ENCODE measurements at places on chromosomes 11 and 22. TPM values are rescaled to one million over a fixed set of nuclear protein-coding genes. Genes with fewer than 3 reads are reported as not detected.

- no peaks in the 10 kb centered on the region for H3K27me3 ChIP-seq
- H3K36me3 ChIP-seq = no peaks in the 10 kb centered on the region
- DNase-seq = no peak
- H3K4me1 ChIP-seq = no peaks in the 10 kb centered on the region
- H3K27ac ChIP-seq = no peak overlapping the region
Measured at GRCh38 chr11:24932110-24933000, 435.5 kb downstream of the LUZP2 start.

GRCh38 chr22:23681026-23681809 is 9.6 kb upstream of the RGL4 start:
- H3K36me3 ChIP-seq = no peaks in the 10 kb centered on the region
- H3K27me3 ChIP-seq = no peaks in the 10 kb centered on the region
- no peak overlapping the region for H3K27ac ChIP-seq
- no peak overlapping the region for H3K4me3 ChIP-seq
- peaks cover 3% of the 10 kb centered on the region for H3K4me1 ChIP-seq

Gene NDUFC2
- total RNA-seq = 53.7 TPM

GRCh38 chr22:39405346-39406085 is 5.9 kb downstream of the TAB1 start:
- no peaks in the 10 kb centered on the region for H3K36me3 ChIP-seq
- H3K27me3 ChIP-seq = no peaks in the 10 kb centered on the region
- H3K4me1 ChIP-seq = peaks cover 7% of the 10 kb centered on the region
- H3K4me3 ChIP-seq = no peak overlapping the region
- DNase-seq = no peak

DNA sequence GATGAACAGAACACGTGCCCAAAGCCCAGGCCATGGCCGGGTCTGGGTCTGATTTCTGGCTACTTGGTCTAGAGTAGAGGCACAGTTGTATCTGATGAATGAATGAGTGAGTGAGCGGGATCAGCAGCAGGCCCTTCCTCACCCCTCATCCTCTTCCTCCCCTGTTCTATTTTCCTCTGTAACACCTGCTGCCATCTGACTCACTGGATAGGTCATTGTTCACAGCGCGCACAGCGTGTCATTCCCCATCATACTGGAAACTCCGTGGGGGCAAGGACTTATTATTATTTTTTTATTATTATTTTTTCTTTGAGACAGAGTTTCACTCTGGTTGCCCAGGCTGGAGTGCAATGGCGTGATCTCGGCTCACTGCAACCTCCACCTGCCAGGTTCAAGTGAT is 13.9 kb downstream of the NCF4 start:
- no peak for DNase-seq
- H3K36me3 ChIP-seq = no peaks in the 10 kb centered on the region
- no peak overlapping the region for H3K4me3 ChIP-seq

DNA sequence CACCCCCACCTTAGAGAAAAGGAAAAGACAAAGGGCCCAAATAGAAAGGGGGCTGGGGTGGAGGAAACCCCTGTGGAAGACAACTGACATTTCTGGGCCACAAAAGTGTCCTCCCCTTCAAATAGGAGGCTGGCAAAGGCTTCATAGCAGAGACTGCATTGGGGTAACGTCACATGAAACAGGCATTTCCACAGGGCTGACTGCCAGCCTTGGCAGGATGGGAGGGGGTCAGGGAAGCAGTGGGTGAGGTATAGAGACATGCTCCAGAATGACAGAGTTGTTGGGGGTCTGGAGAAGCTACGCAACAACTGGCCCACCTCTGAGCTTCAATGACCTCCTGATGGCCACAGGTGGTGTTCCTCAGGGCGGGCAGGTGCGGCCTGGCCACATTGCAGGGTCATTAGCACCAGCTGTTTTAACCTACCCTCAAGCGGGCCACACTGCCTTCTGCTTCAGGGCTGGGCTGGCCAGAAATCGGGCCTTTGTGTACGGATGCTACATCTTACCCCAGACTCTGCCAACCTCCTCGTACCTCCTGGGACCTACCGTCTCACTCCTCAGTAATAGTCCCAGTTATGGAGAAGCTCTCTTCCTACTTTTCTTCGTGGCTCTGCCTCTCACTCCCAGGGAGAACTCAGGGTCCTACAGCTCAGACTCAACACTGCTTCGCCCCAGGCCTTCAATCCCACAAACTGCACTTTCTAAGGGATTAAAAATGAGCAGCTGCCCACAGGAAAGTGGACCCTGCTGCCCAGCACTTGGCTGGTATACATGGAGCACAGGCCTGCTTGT is 160.0 kb upstream of the NCAM1 start:
- DNase-seq = no peak
- no peak overlapping the region for H3K4me3 ChIP-seq
- H3K27ac ChIP-seq = no peak overlapping the region
- no peaks in the 10 kb centered on the region for H3K27me3 ChIP-seq
- H3K4me1 ChIP-seq = no peaks in the 10 kb centered on the region
- H3K36me3 ChIP-seq = no peaks in the 10 kb centered on the region

DNA sequence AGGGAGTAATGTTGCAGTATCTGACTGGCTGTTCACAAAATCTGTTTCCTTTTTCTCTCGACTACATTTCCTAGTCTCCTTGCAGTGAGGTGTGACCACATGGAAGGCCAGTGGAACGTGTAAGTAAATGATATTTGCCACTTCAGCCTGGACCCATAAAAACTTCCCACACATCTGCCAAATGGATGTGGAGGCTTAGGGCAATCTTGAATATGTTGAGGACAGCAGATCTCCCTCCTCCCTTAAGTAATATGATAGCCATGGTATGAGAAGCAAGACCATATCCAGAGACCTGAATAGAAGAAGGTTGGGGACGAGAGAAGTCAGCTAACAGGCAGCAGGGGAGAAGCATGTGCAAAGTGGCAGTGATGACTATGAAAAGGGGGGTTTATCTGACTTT is 33.0 kb upstream of the C11orf87 start:
- DNase-seq = no peak
- no peaks in the 10 kb centered on the region for H3K36me3 ChIP-seq
- H3K4me1 ChIP-seq = no peaks in the 10 kb centered on the region
- H3K27me3 ChIP-seq = no peaks in the 10 kb centered on the region
- H3K4me3 ChIP-seq = no peak overlapping the region

Measured in body of pancreas (tissue), 4 donors.